Neural crest cell (in vitro differentiated cells): ENCODE measurements at places on chromosomes 5 and 9.

- peaks cover 11% of the 10 kb centered on the region for H3K36me3 ChIP-seq
- no peak for DNase-seq
- H3K27me3 ChIP-seq = no peaks in the 10 kb centered on the region
- H3K4me3 ChIP-seq = no peak overlapping the region
- H3K27ac ChIP-seq = peak overlapping the region; percentile 12
Measured at GRCh38 chr5:34791761-34792244, 47.2 kb upstream of the TTC23L start.

- H3K4me1 ChIP-seq = no peaks in the 10 kb centered on the region
- no peak overlapping the region for H3K4me3 ChIP-seq
- H3K36me3 ChIP-seq = peaks cover 3% of the 10 kb centered on the region
- no peak overlapping the region for H3K27ac ChIP-seq
Measured at GRCh38 chr5:27402828-27403227, 364.4 kb upstream of the CDH9 start.

GRCh38 chr5:175742290-175742994 lies 84.6 kb downstream of the HRH2 start:
- peaks cover 15% of the 10 kb centered on the region for H3K4me1 ChIP-seq
- no peak for DNase-seq
- no peak overlapping the region for H3K27ac ChIP-seq
- no peak overlapping the region for H3K4me3 ChIP-seq
- peaks cover 13% of the 10 kb centered on the region for H3K27me3 ChIP-seq
- H3K36me3 ChIP-seq = no peaks in the 10 kb centered on the region

DNA sequence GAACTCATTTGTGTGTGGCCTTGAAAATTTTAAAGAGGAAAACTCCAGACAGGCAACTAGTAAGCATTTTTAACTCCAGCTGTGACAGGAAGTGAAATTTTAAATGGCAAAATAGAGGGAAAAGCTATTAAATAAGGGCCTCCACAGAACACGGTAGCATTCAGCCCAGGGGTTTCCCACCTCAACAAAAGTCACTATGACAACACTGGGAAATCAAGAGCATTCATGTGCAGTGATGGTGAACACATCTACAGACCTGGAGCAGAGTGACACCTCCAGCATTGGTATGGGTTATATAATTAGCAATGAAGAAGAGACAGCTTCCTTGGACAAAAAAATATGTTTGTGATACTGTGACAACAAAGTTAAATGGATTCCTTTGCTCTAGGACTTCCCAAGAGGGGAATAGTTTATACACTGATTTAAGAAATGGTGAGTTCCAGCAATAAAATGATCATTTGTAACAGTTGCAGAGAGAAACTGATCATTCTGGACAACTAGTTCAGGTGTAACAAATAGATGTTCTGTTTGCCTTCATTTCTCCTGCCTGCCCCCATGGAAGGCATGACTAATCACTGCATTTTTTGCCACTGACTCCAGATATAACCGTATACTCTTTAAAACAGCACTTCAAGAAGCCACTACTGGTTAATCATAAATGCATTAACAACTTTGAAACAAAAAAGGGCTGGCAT lies 93.3 kb upstream of the SLC44A1 start:
- no peak overlapping the region for H3K4me3 ChIP-seq
- H3K36me3 ChIP-seq = no peaks in the 10 kb centered on the region
- peak overlapping the region; percentile 66 for H3K27ac ChIP-seq
- DNase-seq = no peak
- H3K27me3 ChIP-seq = no peaks in the 10 kb centered on the region

- H3K4me3 ChIP-seq = no peak overlapping the region
- no peaks in the 10 kb centered on the region for H3K27me3 ChIP-seq
- no peaks in the 10 kb centered on the region for H3K36me3 ChIP-seq
- no peak overlapping the region for H3K27ac ChIP-seq
- no peaks in the 10 kb centered on the region for H3K4me1 ChIP-seq
Measured at GRCh38 chr5:36842087-36842486, 34.5 kb upstream of the NIPBL start.

DNA sequence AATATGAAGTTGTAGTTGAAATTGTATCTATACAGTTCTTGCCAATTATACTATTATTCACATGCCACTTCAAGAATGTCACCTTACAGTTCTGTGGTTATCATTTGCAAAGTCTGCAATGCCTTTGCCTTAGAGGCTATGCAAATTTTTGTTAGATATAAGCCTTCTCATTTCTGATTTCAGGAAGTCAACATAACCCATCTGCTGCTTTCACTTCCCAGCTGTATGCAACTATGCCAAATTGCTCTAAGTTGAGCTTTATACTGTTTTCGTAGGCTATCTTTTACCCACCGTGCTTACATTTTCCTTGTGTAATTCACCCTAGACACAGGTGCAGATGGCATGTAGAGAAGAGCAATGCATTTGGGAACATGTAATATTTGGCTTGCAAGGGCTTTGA lies 1083.0 kb downstream of the CDH9 start:
- H3K27me3 ChIP-seq = no peaks in the 10 kb centered on the region
- H3K27ac ChIP-seq = no peak overlapping the region
- no peak for DNase-seq
- H3K36me3 ChIP-seq = no peaks in the 10 kb centered on the region
- H3K4me1 ChIP-seq = no peaks in the 10 kb centered on the region

DNA sequence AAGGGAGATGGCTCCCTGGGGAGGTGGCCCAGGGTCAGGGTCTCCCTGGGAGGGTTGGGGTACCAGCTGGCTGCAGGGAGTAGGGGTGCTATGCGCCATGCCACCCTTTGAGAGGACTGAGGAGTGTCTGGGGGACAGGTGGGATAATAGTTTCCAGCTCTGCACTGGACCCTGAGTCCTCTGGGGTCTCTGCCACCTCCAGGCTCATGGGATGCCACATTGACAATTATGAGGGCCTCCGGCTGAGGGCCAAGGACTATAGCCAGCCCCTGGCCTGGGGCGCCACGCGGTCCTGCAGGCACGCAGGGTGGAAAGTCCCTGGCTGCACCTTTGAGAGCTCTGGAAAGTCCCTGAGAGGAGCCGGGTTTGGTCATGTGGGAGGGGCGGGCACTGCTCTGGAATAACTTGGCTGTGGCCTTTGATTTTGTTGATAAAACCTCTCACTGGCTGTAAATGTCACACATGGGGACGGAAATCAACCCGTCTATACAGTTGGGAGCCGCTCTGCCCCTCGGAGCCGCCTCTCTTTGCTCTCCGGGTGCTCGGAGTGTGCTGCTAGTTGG lies 16.0 kb downstream of the TRAF2 start:
- H3K27me3 ChIP-seq = no peaks in the 10 kb centered on the region
- H3K4me1 ChIP-seq = no peaks in the 10 kb centered on the region
- DNase-seq = no peak
- no peak overlapping the region for H3K4me3 ChIP-seq
- no peak overlapping the region for H3K27ac ChIP-seq

- H3K36me3 ChIP-seq = no peaks in the 10 kb centered on the region
- peaks cover 20% of the 10 kb centered on the region for H3K4me1 ChIP-seq
- no peaks in the 10 kb centered on the region for H3K27me3 ChIP-seq
- no peak for DNase-seq
- no peak overlapping the region for H3K4me3 ChIP-seq
Measured at GRCh38 chr5:76475936-76476335, 72.9 kb downstream of the IQGAP2 start.

DNA sequence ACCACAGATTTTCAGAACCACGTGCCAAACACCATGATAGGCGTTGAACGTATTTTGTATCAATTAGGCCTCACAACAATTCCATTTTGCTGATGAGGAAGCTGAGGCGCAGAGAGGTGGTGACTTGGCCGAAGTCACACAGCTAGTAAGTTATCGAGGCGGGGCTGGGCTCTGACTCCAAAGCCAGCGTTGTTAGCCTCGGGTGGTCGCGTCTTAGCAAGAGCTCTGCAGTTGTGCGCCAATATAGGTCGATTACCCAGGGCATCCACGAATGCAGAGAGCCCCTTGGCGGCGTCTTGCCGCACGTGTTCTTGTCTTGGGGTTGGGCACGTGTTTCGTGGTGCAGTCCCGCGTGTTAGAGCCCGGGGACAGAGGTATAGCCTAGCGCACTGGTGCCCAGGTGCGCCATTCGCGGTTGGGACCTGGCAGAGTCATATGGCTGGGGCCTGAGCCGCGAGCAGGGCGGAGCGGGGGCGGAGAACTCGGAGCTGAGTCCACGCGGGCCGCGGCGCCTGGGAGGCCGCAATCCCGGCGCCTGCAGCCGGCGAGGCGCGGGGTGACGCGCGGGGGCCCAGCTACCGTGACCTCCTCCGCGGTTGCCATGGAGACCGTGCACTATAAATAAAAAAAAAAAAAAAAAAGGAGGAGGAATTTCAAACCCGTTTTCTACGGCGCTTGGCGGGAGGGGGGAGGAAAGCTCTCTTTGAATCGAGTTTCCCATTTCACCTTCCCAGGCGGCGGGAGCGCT lies 62.3 kb downstream of the CXXC5 start:
- DNase-seq = no peak
- H3K4me3 ChIP-seq = peak overlapping the region; percentile 86
- no peaks in the 10 kb centered on the region for H3K36me3 ChIP-seq
- peak overlapping the region; percentile 8 for H3K27ac ChIP-seq
- peaks cover 50% of the 10 kb centered on the region for H3K4me1 ChIP-seq

GRCh38 chr9:126915281-126915816 lies 767 bp downstream of the RALGPS1 start:
- H3K27ac ChIP-seq = no peak overlapping the region
- no peaks in the 10 kb centered on the region for H3K36me3 ChIP-seq
- DNase-seq = no peak

DNA sequence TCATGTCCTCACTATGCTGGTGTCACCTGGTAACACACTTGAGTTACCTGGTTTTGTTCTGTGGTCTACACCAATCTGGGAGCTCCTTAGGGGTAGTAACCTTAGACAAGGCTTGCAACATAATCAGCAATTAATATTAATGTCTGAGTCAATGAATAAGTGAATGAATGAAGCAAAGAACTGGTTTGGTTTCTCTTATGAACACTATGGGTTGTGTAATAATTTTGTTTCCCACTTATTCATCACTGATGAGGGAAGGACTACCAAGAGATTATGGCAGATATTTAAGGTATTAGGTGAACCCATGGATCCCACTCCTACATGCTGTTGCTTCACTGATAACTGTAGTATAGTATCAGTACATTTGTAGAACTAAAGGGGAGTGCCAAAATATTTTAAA lies 116.0 kb downstream of the SLC12A2 start:
- peaks cover 5% of the 10 kb centered on the region for H3K4me1 ChIP-seq
- H3K36me3 ChIP-seq = peaks cover 8% of the 10 kb centered on the region
- no peak for DNase-seq
- H3K27me3 ChIP-seq = peaks cover 11% of the 10 kb centered on the region
- no peak overlapping the region for H3K4me3 ChIP-seq

GRCh38 chr9:20256284-20256948 lies 365.9 kb downstream of the MLLT3 start:
- H3K27ac ChIP-seq = no peak overlapping the region
- H3K4me3 ChIP-seq = no peak overlapping the region
- H3K36me3 ChIP-seq = no peaks in the 10 kb centered on the region
- H3K4me1 ChIP-seq = no peaks in the 10 kb centered on the region

DNA sequence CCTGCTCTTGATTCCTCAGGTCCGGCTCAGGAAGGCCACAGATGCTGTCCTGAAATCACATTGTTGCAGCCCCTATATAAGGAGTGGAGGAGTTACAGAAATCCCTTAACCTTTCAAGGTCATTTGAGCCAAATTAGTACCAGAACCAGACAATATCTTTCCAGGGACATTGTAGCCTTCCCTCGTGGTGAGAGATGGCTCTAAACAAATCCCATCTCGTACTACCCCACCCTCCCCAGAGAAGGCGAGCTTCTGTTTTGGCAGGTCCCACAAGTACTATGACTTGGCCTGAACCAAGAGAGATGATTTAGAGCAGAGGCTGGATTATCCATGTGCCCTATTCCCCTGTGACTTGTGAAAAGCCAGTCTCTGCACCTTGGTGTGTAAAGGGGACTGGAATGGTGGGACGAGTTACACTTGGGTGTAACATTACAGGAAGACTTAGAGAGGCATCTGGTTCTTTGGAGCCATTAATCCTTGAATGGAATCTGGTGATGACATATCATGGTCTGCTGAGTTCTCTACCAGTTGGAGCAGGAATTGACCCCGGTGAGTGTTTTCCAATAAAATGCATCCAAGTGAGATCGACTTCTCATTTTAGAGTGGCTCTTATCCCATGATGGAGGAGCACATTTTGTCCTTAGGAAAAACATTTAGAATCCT lies at the start of gene FAM240B:
Gene FAM240B, minus strand, starts transcription at position 51 of the 663 bp plus-strand sequence. CDS start 16,134 bp downstream, outside the sequence.
- no peaks in the 10 kb centered on the region for H3K36me3 ChIP-seq
- no peak for DNase-seq
- no peaks in the 10 kb centered on the region for H3K27me3 ChIP-seq
- H3K27ac ChIP-seq = no peak within 1 kb of the TSS

DNA sequence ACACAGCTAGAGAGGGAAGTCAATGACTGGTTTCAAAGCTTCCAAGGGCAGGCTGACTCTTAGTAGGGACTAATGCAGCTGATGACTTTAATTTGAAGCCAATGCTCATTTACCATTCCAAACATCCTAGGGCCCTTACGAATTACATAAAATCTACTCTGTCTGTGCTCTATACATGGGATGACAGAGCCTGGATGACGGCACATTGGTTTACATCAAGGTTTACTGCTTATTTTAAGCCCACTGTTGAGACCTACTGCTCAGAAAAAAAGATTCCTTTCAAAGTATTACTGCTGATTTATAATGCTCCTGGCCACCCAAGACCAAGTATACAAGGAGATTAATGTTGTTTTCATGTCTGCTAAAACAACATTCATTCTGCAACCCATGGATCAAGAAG lies 74.1 kb downstream of the DAP start:
- H3K27ac ChIP-seq = no peak overlapping the region
- DNase-seq = no peak
- H3K27me3 ChIP-seq = no peaks in the 10 kb centered on the region
- H3K36me3 ChIP-seq = peaks cover 26% of the 10 kb centered on the region
- H3K4me3 ChIP-seq = no peak overlapping the region

- peaks cover 9% of the 10 kb centered on the region for H3K36me3 ChIP-seq
- DNase-seq = no peak
- H3K27ac ChIP-seq = no peak overlapping the region
Measured at GRCh38 chr5:77204967-77205366, 5.5 kb upstream of the PDE8B start.
